ENCODE measurements at places on chromosomes 13 and 19.

DNA sequence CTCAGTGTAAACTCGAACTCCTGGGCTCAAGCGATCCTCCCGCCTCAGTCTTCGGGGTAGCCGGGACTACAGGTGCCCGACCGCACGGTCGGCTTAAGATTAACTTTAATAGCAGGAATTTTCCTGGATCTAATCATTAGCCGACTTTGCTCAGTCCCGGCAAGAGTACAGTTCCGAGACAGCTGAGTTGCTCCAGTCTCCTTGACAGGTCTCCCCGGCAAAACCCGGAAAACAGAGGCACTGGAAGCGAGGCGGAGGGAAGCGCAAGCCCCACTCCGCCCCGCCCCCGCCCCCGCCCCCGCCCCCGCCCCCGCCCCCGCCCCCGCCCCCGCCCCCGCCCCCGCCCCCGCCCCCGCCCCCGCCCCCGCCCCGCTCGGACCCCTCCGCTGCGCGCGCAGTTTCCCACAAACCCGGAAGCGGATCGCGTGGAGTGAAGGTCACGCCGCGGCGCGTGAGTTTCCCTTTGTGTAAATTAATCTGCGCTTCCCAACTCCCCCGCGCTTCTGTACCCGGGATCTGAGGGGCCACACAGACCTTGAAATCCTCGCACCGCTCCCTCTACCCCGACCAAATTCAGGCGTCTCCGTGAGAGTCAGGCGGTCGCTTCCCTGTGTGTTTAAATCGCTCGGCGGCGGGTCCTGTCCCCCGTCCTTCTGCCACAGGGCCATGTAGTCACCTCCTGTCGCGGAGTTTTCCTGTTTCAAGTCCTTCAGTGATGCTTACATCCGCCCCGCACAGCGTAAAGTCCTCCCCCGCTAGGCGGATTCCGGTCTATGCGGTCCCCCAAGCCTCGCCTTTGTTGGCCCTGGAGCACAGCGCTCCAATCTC lies at the start of gene ZNF480:
Gene ZNF480, plus strand, starts transcription at position 397 of the 828 bp plus-strand sequence. CDS start 3,244 bp downstream, outside the sequence.
- peak; percentile 92 for DNase-seq

DNA sequence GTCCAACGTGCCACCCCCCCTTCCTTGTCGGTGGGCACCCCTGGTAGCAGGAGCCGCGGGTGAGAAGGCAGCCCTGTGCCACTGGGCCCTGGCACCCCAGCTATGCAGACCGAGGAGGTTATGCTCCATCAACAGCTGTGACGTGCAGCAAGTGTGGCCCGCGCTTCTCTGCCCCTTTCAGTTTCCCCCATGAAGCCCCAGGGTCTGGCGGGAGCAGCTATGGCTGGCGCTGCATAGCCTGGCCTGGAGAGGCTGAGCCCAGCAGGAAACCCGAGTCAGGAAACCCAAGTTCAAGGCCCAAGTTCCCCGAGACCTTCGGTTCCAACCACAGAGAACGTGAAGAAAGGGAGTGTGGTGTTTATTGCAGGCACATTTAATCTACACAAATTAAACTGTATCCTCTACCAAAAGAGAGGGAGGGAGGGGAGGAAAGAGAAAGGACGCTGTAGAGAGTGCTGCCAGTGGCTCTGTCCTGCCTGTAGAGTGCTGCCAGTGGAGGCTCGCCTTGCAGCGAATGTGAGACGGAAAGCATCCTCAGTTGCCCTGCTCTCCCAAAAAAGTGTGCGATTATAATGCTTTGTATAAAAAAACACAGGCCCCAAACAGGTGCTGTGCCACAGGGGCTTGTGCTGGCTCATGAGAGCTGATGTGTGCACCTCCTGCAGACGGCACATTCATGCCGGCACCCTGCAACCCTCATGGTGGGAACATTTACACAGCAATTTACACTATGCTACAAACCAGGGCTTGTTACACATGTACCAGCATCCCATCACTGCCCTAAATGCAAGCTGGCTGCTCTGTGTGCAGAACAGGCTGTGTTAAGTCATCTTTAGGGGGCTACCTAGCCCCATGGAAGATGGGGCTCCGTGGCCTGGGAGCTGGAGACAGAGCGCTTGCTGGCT lies 16.3 kb downstream of the POP4 start:
- DNase-seq = no peak

DNA sequence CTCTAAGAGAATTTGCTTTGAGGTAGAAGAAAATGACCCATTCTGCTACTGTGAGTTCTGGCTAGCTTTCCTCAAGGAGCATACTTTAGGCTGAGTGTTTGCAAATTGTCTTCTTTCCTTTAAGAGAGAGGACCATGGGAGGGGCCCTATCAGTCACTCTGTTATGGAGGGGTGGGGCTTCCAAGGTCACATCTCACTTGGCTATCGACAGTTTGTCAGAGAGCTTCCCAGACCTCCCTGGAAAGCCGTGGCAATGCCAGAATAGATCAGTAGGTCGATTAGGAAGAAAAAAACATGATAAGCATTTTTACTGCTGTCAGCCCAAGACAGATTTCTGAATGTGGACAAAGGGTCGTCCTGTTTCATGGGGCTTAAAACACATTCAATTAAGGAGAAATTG lies 93.3 kb downstream of the OXGR1 start:
- no peak for DNase-seq

GRCh38 chr13:78784014-78784750 lies 125.2 kb upstream of the OBI1 start:
- no peak for DNase-seq

DNA sequence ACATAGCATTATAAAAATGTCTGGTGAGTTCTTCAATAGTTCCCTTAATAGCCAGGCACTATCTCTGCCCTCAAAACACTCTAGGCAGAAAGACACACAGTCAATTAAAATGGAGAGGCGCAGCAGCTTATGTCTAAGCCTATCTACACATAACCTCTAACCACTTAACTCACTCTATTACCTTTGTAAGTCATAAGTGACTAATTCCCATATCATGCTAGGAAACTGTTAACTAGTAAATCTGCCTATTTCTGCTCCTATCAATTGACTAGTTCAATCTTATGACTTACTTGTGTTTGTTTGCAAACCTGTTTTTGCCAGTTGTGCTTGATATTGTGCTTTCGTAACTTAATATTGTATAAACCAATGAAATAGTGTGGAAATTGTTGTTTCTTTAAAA lies 3.2 kb downstream of the CCDC122 start:
- DNase-seq = no peak

GRCh38 chr19:2949939-2950285 lies 5.1 kb upstream of the ZNF77 start:
- DNase-seq = no peak

DNA sequence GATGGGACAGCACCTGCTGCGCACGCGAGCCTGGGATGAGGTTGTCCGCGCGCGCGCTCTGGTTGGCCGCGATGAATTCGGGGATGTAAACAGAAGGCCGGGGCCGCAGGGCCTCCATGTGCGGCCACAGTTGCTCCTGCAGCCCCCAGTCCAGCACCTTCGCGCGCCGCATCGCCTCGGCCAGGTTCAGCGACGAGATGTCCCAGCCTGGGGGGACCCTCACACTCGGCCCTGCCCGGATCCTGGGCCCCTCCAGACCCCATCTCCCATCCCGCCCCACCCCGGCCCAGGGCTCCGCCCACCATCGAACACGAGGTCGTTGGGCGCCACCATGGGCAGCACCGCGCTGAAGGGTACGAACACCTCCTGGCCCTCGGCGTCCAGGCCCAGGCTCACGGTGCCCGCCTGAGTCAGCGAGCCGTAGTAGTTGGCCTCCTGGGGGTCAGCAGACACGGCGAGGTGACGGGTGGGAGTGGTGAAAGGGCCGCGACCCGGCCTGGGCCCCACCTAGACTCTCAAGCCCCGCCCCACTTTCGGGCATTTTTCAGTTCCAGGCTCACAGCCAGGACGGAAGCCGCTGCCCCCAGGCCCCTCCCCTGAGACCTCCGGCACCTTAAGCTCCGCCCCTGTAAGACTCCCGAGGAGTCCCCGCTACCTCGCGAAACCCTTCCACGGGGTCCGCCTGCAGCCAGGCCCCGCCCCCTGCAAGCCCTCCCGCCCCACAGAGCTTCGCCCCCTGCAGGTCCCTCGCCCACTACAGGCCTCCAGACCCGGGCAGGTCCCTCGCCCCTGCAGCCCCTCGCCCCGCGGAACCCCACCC lies 1.1 kb downstream of the ISYNA1 start:
- peak; percentile 88 for DNase-seq

GRCh38 chr13:48634636-48635035 lies 19.1 kb upstream of the CYSLTR2 start:
- DNase-seq = no peak

DNA sequence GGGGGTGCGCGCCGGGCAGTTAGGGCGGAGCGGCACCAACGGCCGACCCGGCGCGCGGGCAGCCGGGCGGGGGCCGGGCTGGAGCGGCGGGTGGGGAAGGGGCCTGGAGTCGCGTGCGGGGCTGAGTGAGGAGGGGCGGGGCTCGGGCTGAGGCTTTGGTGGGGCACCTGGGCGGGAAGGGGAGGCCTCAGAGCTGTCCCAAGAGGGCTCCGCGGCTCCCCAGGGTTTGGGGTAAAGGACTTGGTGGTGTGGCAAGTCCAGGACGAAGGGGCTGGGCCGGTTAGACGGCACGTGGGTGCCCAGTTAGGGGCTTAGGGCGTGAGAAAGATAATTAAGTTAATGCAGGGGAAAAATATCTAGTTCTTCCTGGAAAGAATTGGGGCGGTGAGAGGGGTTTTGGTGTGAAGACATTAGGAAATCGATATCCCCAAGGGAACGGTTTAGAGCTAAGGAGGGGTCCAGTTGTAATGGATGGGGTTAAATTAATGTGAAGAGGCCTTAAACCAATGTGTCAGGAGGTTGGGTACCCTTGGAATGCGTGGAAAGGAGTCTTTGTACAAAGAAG lies 496 bp downstream of the ZNF574 start:
- DNase-seq = no peak

DNA sequence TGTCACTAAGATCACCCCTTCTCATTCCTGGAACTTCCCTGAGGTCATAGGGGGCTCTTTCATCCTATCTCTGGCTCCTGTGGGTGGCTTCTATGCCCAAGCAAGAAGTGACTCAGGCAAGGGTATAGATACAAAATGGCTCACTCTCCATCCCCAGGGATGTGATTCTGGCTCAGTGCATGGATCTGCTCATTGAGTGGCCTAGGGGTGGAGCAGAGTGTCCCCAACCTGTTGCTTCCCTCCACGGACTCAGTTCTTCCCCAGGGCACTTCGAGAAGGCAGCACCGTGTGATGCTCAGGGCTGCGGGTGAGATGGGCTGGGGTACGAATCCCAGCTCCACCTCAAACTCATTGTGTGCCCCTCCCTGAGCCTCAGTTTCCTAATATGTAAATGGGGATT lies 136.4 kb downstream of the PTPRS start:
- no peak for DNase-seq
